GM12878 (cell line): ENCODE measurements at places on chromosomes 6 and 20. TPM values are rescaled to one million over a fixed set of nuclear protein-coding genes. Genes with fewer than 3 reads are reported as not detected.

Gene EDN1
- 3.0 and 3.5 TPM in 2 replicates for total RNA-seq

Gene RAET1G
- total RNA-seq, result not detected in 2 replicates

Gene GGT7
- total RNA-seq, result 12.0 and 14.1 TPM in 2 replicates

Gene SLC22A3
- 0.05 and 0.15 TPM in 2 replicates for total RNA-seq

Gene SLC17A9
- total RNA-seq, result 60.2 and 74.1 TPM in 2 replicates

Gene PRSS35
- not detected in 2 replicates for total RNA-seq

Gene PROCR
- 0.38 TPM in 1 of 2 replicates, not detected in the other for total RNA-seq

Gene LMBRD1
- total RNA-seq, result 20.0 and 21.5 TPM in 2 replicates

Gene RALY
- total RNA-seq, result 191 and 192 TPM in 2 replicates

Gene TRAPPC3L
- total RNA-seq, result not detected in 2 replicates

Gene TCF15
- not detected in 2 replicates for total RNA-seq

Gene SLC4A11
- total RNA-seq, result 1.9 and 2.3 TPM in 2 replicates

Gene HLA-DOB
- total RNA-seq, result 30.3 and 31.5 TPM in 2 replicates

Gene ADAM33
- not detected in 2 replicates for total RNA-seq

GRCh38 chr20:8602389-8603116 is 466.3 kb upstream of the PLCB4 start:
- peak; percentile 69 for DNase-seq

GRCh38 chr20:16283307-16283706 is 289.9 kb downstream of the KIF16B start:
- no peak for DNase-seq

DNA sequence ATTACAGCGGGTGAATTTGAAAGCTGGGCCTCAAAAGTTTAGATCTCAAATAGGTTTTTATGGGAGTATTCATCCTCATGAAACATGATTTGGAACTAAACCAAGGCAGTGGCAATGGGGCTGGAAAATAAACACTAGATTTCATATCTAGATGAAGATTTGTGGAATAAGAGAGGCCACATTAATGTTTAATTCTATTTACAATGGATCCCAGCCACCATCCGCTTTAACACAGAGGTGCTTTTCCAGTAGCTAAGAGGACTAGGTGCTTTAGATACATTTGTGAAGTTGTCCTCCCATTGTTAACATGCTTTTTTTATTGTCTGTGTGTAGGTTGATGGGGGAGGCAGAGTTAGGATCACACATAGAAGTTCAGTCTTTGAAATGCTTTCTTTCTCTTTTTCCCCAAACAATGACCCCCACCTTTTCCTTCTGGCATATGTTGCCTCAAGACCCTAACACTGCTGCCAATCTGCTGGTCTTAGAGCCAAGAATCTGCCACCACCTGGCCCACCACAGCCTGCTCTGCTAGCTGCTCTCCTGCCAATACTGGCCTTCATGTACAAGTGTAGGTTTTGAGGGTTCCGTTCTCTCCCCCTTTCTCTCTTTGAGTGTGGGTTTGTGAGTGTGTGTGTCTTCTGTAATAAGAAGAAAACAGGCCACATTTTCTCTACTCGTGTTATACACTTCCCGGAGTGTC is 27.8 kb upstream of the GFRAL start:
- no peak for DNase-seq

DNA sequence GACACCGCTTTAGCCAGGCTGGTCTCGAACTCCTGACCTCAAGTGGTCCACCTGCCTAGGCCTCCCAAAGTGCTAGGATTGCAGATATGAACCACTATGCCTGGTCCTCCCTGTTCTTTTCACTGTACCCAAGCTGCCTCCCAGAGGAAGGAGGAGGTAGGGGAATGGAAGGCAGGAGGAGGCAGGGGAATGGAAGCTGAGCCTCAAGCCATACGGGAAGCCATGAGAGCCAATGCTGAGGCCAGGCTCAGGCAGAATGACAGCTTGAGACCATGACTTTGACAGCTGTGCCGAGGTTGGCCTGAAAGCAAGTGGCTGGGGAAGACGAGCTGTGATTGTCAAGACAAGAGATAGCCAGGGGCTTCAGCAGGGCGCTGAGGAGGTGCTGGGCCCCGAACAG is 13.6 kb upstream of the ZNF335 start:
- no peak for DNase-seq

DNA sequence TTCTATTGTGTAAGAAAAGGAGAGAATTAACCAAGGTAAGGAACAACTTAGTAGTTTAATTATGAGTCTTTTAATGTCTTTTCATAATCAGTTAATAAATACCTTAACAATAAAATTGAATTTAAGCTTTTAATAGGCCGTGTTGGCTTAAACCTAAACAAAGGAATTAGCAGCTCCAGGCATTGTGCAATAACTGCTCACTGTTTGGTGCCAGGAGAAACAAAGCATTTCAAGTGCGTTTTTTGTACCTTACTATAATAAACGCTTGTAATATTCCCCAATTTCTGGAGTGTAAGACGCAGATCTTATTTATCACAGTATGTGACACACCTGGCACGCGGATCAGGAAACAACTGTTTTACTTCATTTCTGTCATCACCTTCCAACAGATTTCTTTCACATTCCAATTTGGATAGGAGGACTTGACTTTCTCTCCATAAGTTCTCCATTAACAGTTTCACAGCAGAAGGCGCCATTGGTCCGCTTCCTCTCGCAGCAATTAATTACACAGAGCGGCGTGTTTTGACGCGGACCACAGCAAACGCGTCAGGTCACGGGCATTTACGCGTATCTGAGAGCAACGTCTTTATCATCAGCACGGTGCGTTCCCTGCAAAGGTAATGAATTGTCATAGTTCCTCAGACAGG is 335.8 kb upstream of the NT5E start:
- no peak for DNase-seq

GRCh38 chr6:167103041-167103891 is 19.6 kb upstream of the CCR6 start:
- no peak for DNase-seq

GRCh38 chr20:7031222-7031621 is 263.7 kb downstream of the BMP2 start:
- no peak for DNase-seq

DNA sequence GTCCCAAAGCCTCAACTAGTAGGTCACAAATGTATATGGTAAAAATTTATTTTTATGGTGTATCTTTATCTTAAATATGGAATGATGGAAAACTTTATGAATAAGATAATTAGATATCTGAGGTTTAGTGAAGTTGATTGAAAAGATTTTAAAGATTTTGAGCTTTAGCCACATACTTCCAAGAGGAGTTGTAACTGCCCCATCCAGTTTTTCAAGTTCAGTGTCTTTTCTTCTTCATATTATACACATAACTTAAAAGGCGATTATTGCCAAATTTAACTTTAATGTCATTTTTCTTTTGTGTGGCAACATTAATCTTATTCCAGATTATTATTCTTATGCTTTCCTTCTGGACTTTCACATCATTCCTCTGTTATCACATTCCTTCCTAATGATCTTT is 266.4 kb downstream of the TINAG start:
- DNase-seq, result no peak

GRCh38 chr6:2450546-2450945 is 205.1 kb upstream of the GMDS start:
- no peak for DNase-seq

DNA sequence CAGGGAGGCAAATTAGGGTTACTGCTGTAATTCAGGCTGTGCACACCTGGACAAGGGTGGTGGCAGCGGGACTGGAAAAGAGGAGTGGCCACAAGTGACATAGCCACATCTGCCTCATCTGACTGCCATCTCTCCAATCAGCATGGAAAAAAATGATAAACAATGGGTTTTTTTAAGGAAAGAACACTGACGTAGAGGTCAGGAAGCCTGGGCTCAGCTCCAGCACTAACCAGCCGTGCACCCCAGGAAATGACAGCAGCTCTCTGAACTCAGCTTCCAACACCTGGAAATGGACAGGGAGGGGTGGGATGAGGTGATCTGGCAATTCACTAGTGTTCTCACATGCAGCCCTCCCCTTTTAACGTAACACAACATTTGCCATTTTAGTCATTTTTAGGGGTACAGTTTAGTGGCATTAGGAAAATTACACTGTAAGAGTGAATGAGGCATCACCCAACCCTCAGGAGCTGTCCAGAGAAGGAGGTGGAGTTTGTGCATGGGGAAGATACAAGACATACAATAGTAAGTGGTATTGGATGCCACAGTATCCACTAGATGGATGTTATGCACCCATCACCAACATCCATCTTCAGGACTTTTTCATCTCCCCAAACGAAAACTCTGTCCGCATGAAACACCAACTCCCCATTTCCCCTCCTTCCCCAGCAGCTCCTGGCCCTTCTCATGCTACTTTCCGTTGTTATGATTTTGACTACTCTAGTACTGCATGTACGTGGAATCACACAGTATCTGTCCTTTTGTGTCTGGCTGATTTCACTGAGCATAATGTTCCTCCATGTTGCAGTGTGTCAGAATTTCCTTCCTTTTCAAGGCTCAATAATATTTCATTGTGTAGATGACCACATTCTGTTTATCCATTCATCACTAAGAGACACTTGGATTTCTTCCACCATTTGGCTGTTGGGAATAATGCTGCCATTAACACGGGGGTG is 215.5 kb upstream of the ECI2 start:
- no peak for DNase-seq

DNA sequence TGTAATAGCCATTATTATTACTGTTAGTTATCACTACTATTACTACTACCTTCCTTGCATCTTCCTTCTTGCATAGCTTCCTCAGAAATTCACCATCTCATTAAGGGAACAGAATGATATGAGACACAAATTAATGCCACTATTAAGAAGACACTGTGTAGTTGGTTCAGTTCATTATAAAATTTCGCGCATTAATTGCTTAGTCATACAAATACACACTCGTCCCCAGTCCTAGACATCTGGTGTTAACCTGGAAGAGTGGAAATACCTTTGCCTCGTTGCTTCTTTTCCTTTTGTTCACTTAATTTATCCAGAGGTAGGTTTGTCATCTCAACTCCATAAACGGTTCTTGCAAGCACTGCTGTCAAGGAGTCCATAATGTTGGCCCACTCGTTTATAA is 107.5 kb downstream of the RALGAPA2 start:
- DNase-seq, result no peak

DNA sequence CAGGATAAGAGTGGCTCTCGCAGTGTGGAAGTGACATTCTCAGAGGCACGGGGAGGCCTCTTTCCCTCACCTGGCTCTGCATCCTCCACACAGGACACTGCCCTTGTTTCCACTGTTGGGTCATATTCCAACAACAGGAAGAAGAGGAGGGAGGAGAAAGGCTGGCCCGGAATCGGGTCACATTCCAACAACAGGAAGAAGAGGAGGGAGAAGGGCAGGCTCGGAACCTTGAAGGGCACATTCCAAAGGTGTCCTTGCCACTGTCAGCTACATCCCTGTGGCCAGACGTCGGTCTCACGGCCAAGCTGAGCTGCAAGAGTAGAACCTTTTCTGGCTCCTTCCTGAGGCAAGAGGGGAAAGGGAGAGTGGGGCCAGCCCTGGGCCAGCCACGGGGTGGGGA is 25.4 kb downstream of the CHRNA4 start:
- DNase-seq, result no peak

- no peak for DNase-seq
These were observed 66.4 kb downstream of the AFDN start for GRCh38 chr6:167892835-167893815.

- no peak for DNase-seq
These were observed 73.5 kb downstream of the CD24 start for GRCh38 chr6:106901062-106901461.

GRCh38 chr20:53161473-53161872 is 189.3 kb downstream of the TSHZ2 start:
- DNase-seq, result no peak

DNA sequence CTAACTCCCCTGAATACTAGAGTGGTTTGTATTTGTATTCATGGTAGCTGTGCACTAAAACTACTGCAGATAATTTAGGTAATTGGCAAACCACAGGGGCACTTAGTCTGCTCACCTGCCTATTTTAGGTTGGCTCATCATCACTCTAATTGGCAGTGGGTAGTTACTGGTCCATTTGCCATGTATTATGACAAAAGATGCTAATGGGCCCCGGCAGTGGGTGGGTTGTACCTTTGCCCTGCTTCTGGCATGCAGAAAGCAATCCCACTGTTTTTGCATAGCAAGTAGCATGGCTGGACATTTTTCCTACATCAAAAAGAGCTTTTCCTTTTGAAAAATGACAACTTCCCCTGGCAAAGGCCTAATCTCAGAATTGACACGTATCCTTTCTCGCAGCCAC is 741.4 kb upstream of the MAP3K7 start:
- no peak for DNase-seq

- DNase-seq, result no peak
These were observed 122.6 kb upstream of the MCHR2 start for GRCh38 chr6:100116411-100117194.

DNA sequence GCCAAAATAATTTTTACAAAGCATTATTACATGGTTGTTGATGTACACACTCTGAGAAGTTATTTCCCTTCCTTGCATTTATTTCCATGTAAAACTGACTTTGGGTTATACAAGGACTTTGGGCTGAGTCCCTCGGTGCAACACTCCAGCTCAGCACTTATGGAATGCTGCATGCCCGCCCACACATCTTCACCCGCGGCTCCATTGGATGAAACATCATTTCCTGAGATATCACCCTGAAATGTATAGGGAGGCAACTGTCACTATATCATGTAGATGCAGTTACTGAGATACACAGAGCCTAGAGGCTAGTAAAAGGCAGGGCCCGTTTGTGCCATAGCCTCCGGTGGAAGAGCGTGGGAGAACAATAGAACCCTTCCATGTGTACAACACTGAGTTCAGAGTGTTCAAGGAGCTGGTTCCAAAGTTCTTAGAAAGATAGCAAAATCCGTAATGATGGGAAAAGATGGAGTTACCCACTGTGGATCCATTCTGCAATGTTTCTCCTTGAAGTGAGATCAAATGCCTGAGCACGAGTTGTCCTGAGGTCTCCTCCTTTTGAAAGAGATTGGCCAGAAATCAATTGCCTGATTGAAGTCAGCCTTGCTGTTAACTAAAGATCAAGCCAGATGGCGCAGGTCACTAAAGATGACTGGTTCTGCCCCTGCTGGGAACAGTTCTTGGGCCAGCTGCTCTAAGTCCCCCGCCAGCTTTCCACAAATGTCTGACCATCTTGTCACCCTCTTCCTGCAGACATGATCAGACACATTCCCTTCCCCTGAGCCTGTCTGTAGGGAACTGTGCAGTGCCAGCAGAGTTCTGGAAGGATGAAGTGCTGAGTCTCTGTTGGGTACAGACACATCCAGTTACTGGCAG is 100.9 kb upstream of the IYD start:
- no peak for DNase-seq

- DNase-seq, result no peak
These were observed 54.9 kb upstream of the PLEKHG1 start for GRCh38 chr6:150544793-150545192.

GRCh38 chr6:52551483-52552277 is 25.2 kb downstream of the TRAM2 start:
- no peak for DNase-seq

DNA sequence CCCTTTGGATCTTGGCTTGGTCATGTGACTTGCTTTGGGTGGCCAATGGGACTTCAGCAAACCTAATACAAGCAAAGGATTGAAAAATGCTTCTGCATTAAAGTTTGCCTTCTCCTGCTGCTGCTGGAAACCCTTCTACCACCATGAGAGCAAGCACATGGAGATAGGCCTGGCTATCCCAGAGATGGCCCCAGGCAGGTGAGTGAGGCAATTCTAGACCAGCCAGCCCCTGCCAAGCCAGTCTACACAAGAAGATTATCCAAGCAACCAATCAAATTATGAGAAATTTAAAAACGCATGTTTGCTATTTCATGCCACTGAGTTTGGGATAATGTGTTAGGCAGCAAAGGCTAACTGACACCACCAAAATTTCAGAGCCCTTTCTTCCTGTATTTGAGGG is 274.3 kb downstream of the TFAP2C start:
- DNase-seq, result no peak
